ENCODE measurements at places on chromosomes 1 and 21. TPM values are rescaled to one million over a fixed set of nuclear protein-coding genes. Genes with fewer than 3 reads are reported as not detected.

Gene PLA2G2D
- not detected for total RNA-seq

Gene FCAMR
- total RNA-seq: not detected

Gene SPRR5
- not detected for total RNA-seq

- ATAC-seq: peak; percentile 71
These were observed 49.0 kb downstream of the SCCPDH start for GRCh38 chr1:246773213-246773641.

DNA sequence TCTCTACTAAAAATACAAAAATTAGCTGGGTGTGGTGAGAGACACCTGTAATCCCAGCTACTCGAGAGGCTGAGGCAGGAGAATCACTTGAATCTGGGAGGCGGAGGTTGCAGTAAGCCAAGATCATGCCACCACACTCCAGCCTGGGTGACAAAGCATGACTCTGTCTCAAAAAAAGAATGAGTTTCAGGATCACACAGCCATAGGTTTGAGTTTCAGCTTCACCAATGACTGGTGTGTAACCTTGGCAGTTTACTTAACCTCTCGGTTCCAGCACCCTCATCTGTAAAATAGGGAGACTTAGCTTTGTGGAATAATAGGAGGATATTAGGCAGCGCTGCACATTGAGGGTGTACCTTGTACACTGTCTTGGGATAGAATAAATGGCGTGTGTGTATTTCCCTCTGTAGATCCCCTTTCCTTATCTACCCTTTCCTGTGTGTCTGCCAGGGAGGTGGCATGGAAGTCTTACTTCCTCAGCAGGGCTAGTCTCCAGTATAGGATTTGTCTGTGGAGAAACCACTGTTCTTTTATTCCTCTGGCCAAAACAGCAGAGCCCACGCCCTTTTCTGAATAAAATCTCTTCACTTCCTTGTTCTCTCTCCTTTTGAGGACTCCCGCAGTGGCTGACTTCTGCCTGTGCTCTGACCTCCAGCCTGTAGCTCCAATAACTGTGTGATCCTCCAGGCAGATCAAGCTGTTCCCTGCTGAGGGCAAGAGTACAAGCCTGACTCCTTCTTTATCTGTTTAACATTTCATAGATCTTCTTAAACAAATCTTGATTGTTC is 90.4 kb downstream of the HHAT start:
- peak; percentile 48 for ATAC-seq

GRCh38 chr1:180560200-180560867 is 1.6 kb downstream of the OVAAL start:
- ATAC-seq: no peak

DNA sequence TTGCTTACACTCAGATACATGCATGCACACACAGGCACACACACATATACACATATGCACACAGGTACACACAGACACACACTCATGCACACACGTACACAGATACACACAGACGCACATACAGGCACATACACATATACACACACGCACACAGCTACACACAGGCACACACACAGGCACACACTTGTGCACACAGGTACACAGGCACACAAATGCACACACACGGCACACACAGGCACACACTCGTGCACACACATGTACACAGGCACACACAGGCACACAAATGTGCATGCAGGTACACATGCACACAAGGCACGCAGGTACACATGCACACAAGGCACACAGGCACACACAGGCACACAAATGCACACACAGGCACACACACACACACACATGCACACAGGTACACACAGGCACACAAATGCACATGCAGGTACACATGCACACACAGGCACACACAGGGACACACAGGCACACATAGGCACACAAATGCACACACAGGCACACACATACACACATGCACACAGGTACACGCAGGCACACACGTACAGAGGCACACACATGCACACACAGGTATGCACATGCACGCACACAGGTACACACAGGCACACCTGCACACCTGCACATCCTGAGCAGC is 110.0 kb downstream of the WDR4 start:
- no peak for ATAC-seq

GRCh38 chr21:45404730-45405270 is at the start of gene COL18A1:
TSS of gene COL18A1 (plus strand) at chr21:45405165. CDS start at chr21:45405231, 66 bp downstream.
- peak; percentile 72 for ATAC-seq

GRCh38 chr1:179105393-179105792 is 23.5 kb downstream of the TOR3A start:
- no peak for ATAC-seq

- ATAC-seq: no peak
These were observed 66.0 kb downstream of the VCAM1 start for GRCh38 chr1:100785470-100786052.

- ATAC-seq: no peak
These were observed 6.4 kb downstream of the PADI3 start for GRCh38 chr1:17255336-17255735.

DNA sequence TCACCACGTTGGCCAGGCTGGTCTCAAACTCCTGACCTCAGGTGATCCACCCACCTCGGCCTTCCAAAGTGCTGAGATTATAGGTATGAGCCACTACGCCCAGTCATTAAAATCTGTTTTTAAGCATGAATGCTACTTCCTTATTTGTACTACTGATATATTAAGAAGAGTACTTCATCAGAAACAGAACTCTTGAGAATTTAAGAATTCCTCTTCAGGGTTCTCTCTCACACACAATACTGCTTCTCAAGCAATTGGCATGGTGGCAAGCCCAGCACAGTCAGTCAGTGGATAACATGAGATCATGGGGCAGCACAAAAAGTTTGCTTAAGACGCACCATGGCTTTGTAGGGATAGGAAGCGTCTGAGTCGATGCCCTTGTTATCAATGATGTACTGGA is 14.1 kb downstream of the CTSS start:
- ATAC-seq: no peak

GRCh38 chr1:161071886-161072371 is 2.2 kb upstream of the ARHGAP30 start:
- ATAC-seq: no peak

- ATAC-seq: no peak
These were observed 2.4 kb downstream of the PFKFB2 start for GRCh38 chr1:207055386-207056001.

Measured in activated T-helper 17 cell treated with anti-CD3 and anti-CD28 coated beads, Interleukin-2, amount 50 U/mL, for 72 hours (primary cell).